Activated CD4-positive, CD25-positive, alpha-beta regulatory T cell treated with anti-CD3 and anti-CD28 coated beads, Interleukin-2, amount 50 U/mL, for 72 hours (primary cell): ENCODE measurements at places on chromosomes 6 and 20.

DNA sequence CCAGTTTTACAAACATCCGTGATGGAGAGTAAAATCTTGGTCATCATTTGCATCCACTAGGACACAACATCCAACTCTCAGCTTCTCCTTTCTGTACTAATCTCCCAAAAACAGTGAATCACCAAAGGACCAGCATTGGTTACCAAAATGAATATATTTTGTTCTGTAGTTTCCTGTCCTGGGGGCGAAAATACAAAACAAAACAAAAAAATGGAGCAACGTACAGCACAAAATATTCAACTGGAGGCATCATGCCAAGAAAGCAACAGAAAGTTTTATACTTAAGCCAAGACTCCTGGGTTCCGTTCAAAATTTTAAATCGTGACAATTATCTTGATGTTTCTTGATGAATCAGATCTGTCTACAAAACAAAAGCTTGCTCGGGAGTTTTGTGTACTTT, 126.6 kb upstream of the CCDC28A start:
- DNase-seq, result no peak

GRCh38 chr6:13992417-13993055, 67.8 kb downstream of the RNF182 start:
- DNase-seq, result no peak

DNA sequence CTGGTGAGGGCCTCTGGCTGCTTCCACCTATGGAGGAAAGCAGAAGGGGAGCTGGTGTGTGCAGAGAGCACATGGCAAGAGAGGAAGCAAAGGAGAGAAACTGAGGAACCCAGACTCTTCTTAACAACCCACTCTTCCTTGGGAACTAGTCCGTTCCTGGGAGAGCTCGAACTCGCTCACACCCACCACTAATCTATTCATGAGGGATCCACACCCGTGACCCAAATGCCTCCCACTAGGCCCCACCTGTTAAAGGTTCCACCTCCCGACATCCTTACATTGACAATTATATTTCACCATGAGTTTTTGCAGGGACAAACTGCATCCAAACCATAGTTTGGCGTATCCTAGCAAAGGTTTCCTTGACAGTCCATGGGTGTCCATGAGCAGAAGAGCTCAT, 123.2 kb downstream of the TBC1D7 start:
- DNase-seq, result no peak

GRCh38 chr6:148348778-148349177, 6.1 kb downstream of the SASH1 start:
- no peak for DNase-seq

DNA sequence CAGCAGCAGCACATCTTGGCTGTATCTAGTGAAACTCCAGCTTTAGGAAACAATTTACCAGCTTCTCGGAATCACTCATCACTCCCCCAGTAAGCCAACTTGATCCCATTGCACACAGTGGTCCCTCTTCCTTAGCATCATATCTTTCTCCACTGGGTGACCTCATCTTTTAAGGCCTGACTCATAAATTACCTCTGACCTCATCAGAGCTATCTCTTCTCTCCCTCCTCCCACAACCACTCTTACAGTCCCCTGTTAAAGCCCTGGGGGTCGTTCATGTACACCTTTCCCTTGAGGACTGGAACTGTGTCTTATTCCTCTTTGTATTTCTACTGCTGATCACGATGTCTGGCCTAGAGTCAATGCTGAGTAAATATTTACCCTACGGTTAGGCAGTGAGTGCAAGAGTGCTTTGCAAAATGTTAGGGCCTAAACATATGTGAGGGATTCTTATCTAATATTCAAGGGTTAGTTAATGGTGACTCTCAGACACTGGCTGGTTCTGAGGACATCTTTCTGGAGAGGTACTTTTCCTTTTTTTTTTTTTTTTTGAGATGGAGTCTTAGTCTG, 187.2 kb downstream of the LRFN2 start:
- DNase-seq, result no peak

- DNase-seq, result peak; percentile 5
Observed at GRCh38 chr6:170209354-170210025, 81.4 kb downstream of the DLL1 start.

DNA sequence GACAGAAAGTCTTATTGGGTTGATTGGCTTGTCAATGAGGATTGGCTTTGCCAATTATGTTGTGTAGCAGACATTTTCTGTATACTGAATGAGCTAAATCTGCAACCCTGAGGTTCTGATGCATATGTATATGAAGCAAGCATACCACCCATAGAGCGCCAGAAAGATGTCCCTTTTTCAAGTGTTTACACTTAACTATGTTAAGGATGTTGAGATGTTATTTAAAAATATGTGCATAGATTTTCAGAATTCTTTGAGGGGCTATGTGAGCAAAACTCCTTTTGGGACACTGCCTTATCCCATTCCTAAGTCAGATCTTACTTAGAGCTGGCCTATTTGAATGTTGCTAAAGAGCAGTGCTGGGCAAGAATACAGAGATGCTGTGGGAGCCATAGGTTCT, 1.9 kb downstream of the AIG1 start:
- no peak for DNase-seq

DNA sequence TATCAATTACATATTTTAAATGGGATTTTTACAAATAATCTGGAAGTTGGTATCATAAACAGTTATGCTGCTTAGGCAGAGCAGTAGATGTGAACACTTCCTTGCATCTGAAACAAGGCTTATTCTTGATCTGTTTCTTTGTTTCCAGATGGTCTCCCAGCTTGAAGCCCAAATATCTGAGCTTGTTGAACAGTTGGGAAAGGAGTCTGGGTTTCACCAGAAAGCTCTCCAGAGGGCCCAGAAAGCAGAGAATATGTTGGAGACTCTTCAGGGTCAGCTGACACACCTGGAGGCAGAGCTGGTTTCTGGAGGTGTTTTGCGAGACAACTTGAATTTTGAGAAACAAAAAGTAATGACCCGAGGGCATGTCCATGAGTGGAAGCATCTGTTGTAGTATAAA, 91.9 kb downstream of the CCDC170 start:
- no peak for DNase-seq

GRCh38 chr6:135953818-135954217, 102.3 kb downstream of the PDE7B start:
- DNase-seq, result no peak

GRCh38 chr6:100913400-100914276, 32.5 kb upstream of the ASCC3 start:
- no peak for DNase-seq

GRCh38 chr6:123393331-123393730, 243.4 kb downstream of the TRDN start:
- no peak for DNase-seq

- no peak for DNase-seq
Observed at GRCh38 chr20:19079536-19080299, 132.7 kb upstream of the SLC24A3 start.

DNA sequence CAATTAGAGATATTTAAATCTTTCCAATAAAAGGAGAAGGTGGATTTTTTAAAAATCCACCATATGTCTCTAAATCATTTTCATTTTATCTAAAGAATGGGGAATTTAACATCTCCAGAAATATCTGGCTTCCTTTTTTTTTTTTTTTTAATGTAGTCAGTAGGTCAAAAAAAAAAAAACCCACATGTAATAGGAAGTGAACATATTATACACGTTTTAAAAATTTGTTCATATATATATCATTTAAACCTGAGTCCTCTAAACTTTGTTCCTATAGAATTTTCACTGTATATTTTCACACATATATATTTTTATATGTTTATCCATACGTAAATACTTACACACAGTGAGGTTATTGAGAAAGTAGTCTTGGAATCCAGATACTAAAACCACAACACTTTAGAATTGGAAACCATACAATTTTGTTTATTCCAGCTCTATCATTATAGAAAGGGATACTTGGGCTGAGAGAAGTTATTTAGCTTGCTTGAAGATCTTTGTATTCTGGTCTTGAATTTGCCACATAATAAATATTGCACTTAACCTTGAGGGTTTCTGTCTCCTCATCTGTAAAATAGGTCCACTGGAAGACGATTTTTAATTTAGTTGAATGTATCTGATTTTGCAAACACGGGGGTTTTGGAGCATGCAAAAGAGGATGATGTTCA, 62.1 kb upstream of the ZNF217 start:
- no peak for DNase-seq

- DNase-seq, result no peak
Observed at GRCh38 chr6:35500782-35501181, 3.9 kb upstream of the TEAD3 start.

- DNase-seq, result no peak
Observed at GRCh38 chr20:841568-842546, 8.3 kb downstream of the FAM110A start.

DNA sequence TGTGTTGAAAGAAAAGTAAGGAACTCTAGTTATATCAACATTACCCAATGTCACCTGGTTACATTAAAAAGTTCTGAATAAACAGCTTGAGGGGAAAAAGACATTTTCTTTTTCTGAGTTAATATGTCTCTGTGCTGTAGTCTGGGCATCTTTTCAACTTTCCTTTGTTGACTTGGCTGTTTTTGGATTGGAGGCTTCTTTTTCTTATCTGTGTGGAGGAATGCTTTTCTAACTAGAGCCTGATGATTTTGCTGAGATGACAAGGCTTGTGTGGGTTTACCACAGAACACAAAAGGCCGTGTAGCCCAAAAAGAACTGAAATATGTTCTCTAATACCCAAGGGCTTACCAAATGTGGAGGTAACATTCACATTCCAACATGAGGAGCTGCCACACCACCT, 161.8 kb downstream of the KCNQ5 start:
- no peak for DNase-seq

GRCh38 chr6:167295495-167296292, 4.6 kb downstream of the UNC93A start:
- no peak for DNase-seq

DNA sequence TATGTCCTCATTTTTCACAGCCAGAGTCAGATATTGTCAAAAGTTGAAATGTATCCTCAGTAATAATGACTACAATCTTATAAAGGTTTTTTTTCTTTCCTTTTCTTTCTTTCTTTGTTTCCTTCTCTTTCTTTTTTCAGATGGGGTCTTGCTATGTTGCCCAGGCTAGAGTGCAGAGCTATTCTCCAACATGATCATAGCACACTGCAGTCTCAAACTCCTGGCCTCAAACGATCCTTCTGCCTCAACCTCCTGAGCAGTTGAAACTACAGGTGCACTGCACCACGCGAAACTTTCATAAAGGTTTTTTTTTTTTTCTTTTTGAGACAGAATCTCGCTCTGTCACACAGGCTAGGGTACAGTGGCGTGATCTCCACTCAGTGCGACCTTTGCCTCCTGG, 31.1 kb upstream of the FOXA2 start:
- DNase-seq, result no peak

- no peak for DNase-seq
Observed at GRCh38 chr6:1310628-1311399, 1.1 kb upstream of the FOXQ1 start.

GRCh38 chr20:33280775-33281174, 2.2 kb upstream of the BPIFB1 start:
- no peak for DNase-seq

DNA sequence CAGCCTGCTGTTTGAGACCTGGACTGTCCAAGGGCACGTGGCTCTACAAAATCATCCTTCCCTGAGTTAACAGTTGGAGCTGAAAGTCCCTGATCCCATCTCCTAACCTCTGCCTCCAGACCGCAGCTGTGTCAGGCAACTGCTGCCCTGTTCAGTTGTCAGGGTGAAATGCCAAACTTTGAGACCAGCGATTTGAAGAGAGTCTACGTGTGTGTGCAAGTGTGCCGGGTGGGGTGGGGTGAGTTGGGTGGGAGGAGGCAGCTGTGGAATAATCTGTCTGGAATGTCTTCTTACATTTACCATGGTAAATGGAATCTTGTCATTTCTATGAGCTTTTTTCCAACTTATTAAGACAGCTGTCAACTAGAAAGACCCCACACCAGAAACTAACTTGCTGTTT, 81.0 kb upstream of the FAM8A1 start:
- DNase-seq, result no peak

GRCh38 chr20:2401527-2401926, 20.8 kb downstream of the TGM6 start:
- no peak for DNase-seq

GRCh38 chr20:36917943-36918342, 33.6 kb downstream of the SAMHD1 start:
- DNase-seq, result no peak

DNA sequence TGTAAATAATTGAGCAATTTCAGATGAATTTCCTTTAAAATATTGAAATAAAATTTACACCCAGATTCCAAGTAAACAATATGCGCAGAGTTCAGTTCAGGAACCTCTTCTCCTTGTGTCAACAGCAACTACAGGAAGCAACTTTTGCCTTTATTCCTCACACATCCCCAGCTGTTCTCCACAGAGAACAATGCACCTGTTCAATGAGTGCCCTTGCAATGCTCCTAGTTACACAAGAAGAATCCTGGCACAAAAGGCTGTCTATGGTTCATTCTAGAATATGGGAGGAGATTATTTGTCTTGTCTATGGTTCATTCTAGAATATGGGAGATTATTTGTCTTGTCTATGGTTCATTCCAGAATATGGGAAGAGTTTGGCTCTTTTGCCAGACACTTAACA, 454.9 kb downstream of the BTBD3 start:
- no peak for DNase-seq

- DNase-seq, result no peak
Observed at GRCh38 chr20:10681494-10681893, 7.7 kb upstream of the JAG1 start.

- no peak for DNase-seq
Observed at GRCh38 chr6:144471986-144472385, 186.9 kb downstream of the UTRN start.

- no peak for DNase-seq
Observed at GRCh38 chr6:21200134-21200870, 393.2 kb upstream of the SOX4 start.

GRCh38 chr6:28923318-28924102, at the start of gene TRIM27:
Gene TRIM27 (minus strand): TSS chr6:28923985. CDS start chr6:28923632, 353 bp downstream.
- peak; percentile 85 for DNase-seq
